ENCODE measurements at places on chromosomes 2 and 18. TPM values are rescaled to one million over a fixed set of nuclear protein-coding genes. Genes with fewer than 3 reads are reported as not detected.

- DNase-seq: peak; percentile 6
Measured at GRCh38 chr2:8378016-8378810, 303.6 kb upstream of the ID2 start.

GRCh38 chr2:15688924-15689568 is 97.4 kb downstream of the DDX1 start:
- no peak for DNase-seq

PLEK gene
- 9.1 TPM for total RNA-seq

DNA sequence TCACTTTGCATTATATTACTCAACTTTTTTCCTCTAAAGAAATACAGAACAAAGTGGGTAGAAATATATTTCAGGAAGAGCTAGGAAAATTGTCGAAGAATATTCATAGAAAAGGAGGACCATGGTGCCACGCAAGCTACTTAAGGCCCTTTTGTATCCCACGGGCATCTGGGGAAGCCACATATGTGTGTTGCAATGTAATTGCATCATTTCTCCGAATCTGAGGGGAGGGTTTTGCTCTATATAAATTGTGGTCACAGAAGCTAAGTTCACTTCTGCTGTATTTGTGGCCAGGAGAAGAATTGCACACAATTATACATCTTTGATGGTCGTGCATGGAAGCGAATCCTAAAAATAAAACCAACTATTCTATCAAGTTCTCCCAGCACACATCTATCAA is 360.3 kb downstream of the IRS1 start:
- DNase-seq: no peak

SETBP1 gene
- 0.03 TPM for total RNA-seq

GRCh38 chr2:168901003-168901402 is at the start of gene G6PC2:
G6PC2 (plus strand) TSS chr2:168901291; CDS start chr2:168901332, 41 bp downstream.
- DNase-seq: no peak

GRCh38 chr2:12929758-12930157 is 213.0 kb downstream of the TRIB2 start:
- no peak for DNase-seq

- DNase-seq: no peak
Measured at GRCh38 chr18:519019-519879, 18.7 kb upstream of the COLEC12 start.

DNA sequence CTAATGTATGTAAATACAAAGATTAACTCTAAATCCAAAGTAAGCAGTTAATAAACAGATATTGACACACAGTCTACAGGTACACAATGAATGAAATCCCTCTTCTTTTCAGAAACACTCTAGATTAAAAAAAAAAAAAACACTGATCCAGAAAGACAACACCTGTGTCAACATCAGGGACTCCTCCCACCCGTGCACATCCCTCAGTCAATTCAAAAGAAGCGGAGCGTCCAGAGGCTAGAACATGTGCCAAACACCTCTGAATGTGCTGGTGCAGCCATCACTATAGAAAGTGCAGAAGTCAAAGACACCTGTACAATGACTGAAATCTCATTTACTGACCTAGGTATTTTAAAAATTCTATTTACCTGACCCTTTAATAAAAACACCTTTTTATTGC is 622.6 kb upstream of the ID2 start:
- no peak for DNase-seq

DNA sequence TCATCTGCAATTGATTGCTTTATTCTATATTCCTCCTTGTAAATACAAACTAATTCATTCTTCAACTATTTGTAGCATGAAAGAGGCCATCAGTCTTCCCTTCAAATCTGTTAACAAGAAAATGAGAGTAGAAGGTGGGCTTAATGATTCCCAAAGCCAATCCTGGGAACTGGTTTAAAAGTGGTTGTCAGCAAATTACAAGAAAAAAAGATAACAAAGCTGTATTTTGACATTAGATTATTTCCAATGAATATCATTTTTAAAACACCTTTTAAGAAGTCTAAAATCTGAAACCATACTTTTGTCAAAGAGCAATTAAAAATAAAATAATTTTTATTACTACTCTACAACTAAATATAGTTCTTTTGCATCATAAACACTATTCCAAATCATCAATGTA is 139.2 kb downstream of the DYM start:
- DNase-seq: no peak

DNA sequence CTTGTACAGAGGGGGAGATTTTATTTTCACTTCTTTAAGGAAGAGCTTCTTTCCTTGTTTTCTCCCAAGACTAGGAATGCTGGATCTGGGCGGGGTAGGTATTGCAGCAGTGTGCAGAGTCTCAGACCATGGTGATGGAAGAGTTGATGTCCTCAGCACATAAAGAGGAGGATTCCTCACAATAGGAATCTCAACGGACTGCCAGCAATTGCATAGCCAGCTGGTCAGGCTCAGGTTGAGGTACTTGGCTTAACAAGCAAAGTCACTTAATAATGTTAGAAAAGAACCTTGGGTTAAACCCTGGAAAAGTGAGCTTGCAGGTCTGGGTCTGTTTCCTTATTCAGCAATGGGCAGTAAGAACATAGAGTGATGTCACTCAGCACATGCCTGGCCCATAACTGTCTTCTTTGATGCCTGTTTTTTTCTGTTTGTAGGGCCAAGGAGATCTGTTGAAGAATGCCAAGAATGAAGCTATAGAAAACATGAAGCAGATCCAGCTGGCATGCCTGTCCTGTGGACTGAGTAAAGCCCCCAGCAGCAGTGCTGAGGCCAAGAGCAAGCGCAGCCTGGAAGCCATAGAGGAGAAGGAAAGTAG is 342.1 kb downstream of the PLCL1 start:
- no peak for DNase-seq

- no peak for DNase-seq
Measured at GRCh38 chr18:80148326-80149199, 39.5 kb downstream of the ADNP2 start.

- DNase-seq: no peak
Measured at GRCh38 chr2:227577555-227577954, 21.1 kb upstream of the SCYGR2 start.

WNT10A gene
- total RNA-seq: 12.4 TPM

PREB gene
- 64.5 TPM for total RNA-seq

DNA sequence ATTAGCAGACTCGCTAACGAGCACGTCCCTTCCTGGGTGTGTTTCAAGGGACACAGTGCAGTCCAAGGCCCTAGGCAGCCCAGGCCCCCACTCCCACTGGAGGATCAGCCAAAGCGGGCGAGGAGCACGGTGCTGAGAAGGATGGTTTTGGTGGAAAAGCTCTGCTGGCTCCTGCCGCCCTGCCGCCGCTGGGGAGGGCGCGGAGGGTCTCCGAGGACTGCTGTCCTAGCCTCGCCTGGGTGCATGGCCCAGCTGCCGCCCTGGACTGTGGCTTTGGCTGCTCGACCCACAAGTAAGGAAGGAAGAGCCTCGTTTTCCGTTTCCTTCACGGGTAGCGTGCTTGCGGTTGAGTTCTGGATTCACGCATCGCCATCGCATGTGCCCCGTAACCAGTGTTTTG is 79.9 kb downstream of the MTCL1 start:
- DNase-seq: no peak

COL4A4 gene
- not detected for total RNA-seq

SERPINB13 gene
- total RNA-seq: not detected

DNA sequence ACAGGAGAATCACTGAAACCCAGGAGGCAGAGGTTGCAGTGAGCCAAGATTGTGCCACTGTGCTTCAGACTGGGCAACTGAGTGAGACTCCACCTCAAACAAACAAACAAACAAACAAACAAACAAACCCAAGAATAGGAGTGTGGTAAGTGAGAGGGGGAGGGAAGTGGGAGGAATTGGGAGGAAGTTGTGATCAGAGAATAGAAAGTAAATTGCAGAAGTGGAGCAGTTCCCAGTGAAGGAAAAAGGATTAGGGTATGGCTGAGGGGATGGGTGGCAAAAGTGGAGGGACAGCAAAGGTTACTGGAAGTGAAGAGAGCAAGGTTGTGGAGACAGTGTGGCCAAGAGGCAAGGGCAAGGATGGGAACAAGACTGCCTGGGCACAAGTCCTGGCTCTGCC is 41.1 kb upstream of the C1GALT1C1L start:
- DNase-seq: no peak

TXNDC9 gene
- 31.1 TPM for total RNA-seq

Data from CD4-positive, alpha-beta memory T cell (primary cell).